Fibroblast of the aortic adventitia (primary cell): ENCODE measurements at places on chromosomes 6 and 20.

DNA sequence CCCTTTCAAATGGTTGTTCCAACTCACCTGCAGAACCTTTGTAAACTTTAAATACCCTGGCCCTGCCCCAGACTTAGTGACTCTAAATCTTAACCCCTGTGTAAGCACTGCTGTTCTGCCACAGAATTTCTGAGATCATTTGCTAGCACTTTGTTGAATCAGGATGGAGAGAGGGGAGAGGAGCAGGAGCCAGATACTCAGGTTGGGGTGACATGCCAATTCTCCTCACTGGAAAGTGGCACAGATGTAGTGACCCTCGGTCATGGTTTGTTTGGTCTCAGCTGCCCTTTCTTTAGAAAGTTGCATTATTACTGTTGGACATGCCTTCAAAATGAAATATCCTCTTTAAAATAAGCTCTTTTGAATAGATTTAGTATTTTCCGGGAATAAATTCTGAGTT lies 168.0 kb downstream of the ZFAND3 start:
- no peak for DNase-seq

- DNase-seq: peak; percentile 49
Observed at GRCh38 chr6:113642714-113643406, 214.3 kb upstream of the MARCKS start.

GRCh38 chr6:82072121-82072521 lies 175.4 kb downstream of the IBTK start:
- no peak for DNase-seq

- no peak for DNase-seq
Observed at GRCh38 chr6:168145747-168146596, 67.0 kb upstream of the FRMD1 start.

DNA sequence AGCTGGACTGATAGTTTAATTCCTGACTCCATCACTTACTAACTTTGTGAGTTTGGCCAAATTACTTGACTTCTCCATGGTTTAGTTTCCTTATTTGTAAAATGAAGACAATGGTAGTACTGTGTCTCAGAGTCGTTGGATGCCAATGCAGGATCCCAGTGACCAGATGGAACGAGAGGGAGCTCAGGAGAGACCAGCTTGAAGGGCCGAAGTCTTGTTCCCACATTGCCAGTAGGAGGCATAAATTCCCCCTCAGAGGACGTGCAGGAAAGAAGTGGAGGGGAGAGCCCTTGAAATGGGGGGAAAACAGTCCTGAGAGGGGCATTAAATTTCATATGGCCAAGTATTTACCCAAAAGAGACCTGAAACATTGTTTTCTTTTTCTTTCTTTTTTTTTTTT lies 2.1 kb upstream of the MUC22 start:
- DNase-seq: no peak

GRCh38 chr20:61839912-61840778 lies 225.5 kb downstream of the TAF4 start:
- DNase-seq: no peak

- no peak for DNase-seq
Observed at GRCh38 chr20:31664696-31665354, 27.1 kb downstream of the COX4I2 start.

DNA sequence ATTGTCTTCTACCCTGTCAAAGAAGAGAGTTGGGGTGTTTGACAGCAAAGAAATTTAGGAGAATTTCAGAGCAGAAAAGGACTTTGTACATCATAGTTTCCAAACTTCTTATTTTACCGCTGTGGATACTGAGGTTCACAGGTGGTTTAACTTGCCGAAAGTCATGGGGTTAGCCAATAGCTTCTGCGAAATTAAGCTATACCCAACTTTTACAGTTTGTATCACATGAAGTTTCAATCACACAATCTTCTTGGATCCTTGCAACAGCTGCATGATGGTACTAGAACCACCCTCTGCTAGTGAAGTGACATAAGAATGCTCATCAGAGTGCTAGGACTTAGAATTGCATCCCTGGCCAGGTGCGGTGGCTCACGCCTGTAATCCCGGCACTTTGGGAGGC lies 345.5 kb downstream of the CD83 start:
- DNase-seq: no peak

- DNase-seq: no peak
Observed at GRCh38 chr6:115901896-115902295, 158.8 kb downstream of the FRK start.

DNA sequence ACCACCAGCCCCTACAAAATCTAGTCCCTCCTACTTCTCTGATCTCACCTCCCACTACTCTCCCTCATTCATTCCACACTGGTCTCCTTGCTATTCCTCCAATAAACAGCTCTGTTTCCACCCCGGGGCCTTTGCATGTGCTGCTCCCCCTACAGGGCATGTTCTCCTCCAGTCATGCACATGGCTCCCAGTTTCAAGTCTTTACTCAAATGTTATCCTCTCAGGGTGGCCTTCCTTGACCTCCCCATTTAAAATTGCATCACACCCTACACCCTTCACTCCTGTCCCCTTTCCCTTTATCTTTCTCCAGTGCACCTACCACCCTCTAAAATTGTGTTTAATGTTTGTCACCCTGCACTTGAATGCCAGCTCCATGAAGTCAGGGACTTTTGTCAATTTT lies 174.5 kb downstream of the MRPL14 start:
- no peak for DNase-seq

DNA sequence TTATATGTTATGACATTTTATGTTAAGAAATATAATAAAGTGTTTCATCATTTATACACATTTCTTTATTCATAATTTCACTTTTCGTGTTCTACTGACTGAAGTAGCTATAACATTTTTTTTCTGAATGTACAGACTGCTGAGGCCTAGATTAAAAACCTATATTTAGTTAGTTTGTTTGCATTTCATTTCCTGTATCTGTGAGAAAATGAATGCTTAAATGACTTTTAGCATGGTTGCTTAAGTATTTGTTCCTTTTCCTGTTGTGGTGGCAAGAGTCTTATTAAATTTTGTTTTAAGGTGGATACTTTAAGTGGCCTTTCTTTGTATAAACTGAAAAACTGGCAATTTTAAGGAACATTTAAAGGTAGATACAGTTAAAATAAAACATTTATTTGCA lies 779.7 kb upstream of the MAN1A1 start:
- no peak for DNase-seq

GRCh38 chr6:145147981-145148749 lies 587.2 kb downstream of the EPM2A start:
- DNase-seq: peak; percentile 34

DNA sequence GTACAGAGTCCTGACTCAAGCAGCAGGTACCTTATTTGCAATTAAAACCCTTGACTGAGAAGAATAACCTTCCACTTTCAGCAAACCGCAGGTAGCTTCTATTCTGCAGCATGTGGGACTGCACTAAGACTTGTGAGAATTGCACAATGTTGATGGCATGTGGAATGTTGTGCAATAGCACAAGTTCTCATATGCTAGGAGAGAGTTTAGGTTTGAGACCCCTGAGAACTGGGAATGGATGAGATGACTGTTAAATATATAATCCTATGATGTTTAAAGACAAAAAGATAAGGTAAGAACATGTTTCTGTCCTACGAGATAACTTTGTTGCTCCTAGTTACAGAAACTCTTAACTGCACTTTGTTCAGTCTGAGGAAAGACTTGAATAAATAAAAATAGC lies 194.6 kb downstream of the OTOR start:
- DNase-seq: no peak

DNA sequence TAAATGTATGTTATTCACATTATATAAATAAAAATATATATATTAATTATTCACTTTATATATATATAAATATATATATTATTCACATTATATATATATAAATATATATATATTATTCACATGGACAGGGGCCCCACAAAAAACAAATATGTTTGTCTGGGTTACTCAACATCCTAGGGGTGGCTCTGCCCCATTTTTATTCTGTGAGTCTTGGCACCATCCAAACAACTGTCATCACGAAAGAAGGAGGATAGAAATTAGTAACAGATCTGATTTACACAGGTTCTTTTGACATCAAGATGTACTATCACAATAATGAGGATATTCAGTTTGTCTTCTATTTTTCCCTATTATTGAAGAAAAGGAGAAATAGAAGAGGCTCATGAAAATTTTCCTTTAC lies 187.3 kb downstream of the GPX5 start:
- no peak for DNase-seq

DNA sequence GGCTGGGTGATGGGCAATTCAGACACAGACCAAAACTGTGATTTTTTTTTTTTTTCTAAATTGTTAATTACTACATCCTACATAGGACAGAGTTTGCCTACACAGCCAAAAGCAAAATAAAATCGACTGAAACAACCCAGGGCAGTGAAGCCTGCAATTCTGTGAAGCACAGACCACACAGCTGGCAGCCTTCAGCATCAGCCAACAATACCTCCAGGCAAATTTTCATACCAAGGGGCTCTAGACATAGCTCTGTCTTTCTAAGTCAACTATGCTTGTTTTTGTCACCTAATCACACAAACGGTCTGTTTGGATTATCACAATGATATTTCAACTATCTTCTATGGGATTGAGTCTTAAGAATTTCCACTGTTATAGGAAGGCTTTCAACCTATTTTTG lies 17.6 kb downstream of the RMND1 start:
- DNase-seq: no peak

GRCh38 chr6:98832284-98833056 lies 1.9 kb upstream of the POU3F2 start:
- peak; percentile 80 for DNase-seq

GRCh38 chr6:5028301-5028700 lies 24.5 kb upstream of the RPP40 start:
- DNase-seq: no peak

DNA sequence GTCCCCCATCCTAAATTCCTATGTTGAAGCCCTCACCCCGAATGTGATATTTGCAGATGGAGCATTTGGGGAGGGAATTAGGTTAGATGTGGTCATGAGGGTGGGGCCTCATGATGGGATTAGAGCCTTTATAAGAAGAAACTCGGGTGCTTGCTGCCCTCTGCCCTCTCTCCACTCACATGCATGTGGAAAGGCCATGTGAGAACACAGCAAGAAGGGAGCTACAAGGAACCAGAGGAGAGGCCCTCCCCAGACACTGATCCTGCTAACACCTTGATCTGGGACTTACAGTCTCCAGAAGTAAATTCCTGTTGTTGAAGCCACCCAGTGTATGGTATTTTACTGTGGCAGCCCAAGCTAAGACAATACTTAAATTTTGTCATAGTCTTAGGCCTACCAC lies 69.6 kb upstream of the TULP1 start:
- DNase-seq: no peak

DNA sequence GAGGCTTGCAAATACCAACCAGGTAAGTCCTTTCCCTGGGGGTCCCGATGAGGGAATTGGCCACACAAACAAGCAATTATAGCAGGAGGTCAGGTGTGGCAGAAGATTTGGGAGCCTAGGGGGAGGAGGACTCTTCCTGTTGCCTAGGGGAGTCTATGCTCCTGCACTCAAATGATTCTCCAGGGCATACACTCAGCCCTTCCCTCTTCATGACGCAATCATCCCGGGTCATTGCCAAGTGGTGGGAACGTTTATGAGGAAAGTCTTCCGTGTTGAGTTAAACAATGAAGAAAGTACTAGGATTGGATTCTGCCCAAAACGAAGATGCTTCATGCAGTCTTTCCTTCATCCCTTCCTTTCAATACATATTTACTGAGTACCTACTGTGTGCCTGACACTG lies 186.5 kb upstream of the TSHZ2 start:
- no peak for DNase-seq

DNA sequence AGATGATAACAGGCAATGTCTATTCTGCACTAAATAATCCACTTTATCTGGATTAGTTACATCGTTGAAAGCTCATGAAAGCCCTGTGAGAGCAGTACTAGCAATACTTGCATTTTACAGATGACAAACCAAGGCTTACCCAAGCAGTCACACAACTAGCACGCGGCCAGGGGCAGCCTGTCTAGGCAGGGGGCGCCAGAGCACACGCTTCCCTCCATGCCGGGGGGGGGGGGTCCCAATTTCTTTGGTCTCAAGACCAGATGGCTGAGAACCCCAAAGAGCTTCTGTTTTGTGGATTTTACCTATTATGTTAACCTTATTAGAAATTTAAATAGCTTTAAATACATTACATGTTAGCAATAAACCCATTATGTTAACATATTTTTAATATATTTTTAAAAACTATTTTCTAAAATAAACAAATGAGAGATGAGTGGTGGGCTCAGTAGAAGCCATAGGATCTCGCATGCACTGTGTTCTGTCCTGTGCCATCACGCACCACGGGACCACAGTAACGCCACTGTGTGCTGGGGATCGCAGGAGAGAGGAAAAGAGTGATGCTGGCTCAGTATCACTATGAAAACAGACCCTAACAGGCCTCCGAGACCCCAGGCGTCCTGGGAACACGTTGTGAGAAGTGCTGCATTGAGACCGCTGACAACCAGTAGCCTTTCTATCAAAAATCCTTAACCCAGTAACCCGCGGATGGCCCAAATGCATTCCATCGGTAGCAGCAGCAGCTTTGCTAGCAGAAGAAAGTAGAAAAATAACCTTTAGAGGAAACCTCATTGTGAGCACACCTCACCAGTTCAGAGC lies 5.3 kb upstream of the PRR18 start:
- DNase-seq: peak; percentile 62

DNA sequence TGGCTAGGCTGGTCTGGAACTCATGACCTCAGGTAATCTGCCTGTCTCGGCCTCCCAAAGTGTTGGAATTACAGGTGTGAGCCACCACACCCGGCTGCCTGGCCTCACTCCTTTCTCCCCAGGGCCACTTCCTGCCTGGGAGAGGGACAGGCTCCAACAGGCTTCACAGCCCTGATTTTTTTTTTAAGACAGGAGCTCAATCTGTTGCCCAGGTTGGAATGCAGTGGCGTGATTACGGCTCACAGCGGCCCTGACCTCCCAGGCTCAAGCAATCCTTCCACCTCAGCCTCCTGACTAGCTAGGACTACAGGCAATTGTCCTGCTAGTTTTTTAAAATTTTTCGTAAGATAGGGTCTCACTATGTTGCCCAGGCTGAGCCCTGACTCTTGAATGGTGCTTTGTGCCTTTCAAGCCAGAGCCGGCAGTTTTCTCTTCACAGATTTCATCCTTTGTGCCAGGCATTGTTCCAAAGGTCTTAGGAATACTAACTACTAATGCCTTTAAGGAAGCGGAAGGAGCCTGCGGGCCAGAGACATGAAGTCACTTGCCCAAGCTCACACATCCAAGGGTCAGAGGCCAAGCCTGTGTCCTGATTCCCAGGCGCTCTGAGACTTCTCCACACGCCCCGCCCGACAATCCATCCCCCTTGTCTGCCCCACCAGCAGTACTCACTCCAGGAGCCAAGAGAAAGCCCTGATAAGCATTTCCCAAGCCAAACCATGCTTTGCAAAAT lies 19.2 kb downstream of the CAPN11 start:
- peak; percentile 98 for DNase-seq
